ENCODE measurements at places on chromosomes 11 and 22. TPM values are rescaled to one million over a fixed set of nuclear protein-coding genes. Genes with fewer than 3 reads are reported as not detected.
A peak's percentile ranks its signal among the peaks of the same experiment; 100 is the strongest.

DNA sequence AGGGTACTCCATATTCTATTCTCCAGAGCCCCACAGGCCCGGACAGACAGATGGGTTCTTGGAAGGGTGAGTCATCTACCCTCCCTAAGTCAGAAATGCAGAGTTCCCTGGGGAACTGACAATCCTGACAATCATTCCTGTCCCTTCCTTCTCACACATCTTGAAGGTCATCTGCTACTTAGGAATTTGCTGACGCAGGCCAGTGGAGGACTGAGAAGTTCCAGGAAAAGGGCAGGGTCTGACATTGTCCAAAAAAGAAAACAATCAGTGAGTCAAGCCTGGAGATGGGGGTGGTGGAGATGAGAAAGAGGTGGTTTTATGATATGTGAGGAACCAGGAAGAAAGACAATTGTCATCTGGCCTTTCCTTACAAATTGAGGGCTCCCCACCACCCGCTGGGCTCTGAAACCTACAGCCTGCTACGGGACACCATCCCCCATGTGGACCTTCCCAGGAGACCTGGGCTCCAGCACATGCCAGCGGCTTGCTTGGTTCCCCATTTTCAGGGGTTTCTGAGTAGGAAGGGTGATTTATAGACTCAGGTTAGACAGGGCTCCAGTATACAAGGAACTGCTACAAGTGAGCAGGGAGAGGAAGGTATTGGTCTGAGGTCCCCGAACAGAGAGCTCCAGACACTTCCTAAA, 12.9 kb downstream of the CD59 start:
- peak; percentile 25 for DNase-seq

DNA sequence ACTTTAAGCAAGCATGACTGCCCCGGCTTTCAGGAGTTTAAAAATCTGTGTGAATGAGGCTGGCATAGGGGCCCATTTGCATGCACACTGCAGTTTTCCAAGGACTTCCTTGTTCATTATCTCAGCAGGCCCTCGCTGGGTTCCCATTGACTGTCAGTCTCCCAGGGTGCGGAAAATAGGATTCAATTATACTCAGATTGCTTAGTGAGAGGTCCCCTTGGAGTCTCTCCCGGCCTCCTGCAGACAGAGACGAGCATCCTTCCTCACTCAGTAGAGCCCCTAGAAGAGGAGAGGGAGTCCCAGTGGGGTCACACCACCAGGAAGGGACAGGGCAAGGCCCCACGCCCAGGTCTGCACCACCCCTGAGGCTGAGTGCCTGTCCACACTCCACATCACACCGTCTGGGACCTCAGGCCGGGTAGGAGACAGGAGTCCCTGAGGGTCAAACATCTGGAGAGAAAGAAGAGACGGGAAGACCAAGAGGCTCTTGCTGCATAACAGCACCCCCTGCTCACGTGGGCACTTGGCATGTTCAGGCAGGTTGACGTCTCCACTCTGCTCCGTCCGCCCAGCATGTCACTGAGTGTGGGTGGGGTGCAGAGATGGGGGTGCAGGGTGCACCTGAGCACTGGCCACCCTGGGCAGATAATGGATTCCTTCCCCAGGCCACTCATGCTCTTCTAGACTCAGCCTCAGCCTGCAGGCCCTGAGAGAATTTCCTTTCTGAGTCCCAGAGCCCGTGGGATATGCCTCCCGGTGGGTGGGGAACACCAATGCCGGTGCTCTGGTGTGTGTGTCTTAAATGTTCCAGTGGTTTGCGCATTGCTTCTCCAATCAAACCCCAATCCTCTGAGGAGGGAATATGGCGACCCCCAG, 58.8 kb downstream of the MCM5 start:
- no peak for DNase-seq

- no peak for DNase-seq
Observed at GRCh38 chr11:1226986-1227550, 4.2 kb downstream of the MUC5B start.

NNMT gene
- total RNA-seq, result not detected

GRCh38 chr11:45660729-45661438, 4.5 kb downstream of the CHST1 start:
- no peak for DNase-seq

GRCh38 chr11:43145653-43146052, 166.1 kb upstream of the API5 start:
- DNase-seq, result no peak

SLC7A4 gene
- total RNA-seq, result not detected

DNA sequence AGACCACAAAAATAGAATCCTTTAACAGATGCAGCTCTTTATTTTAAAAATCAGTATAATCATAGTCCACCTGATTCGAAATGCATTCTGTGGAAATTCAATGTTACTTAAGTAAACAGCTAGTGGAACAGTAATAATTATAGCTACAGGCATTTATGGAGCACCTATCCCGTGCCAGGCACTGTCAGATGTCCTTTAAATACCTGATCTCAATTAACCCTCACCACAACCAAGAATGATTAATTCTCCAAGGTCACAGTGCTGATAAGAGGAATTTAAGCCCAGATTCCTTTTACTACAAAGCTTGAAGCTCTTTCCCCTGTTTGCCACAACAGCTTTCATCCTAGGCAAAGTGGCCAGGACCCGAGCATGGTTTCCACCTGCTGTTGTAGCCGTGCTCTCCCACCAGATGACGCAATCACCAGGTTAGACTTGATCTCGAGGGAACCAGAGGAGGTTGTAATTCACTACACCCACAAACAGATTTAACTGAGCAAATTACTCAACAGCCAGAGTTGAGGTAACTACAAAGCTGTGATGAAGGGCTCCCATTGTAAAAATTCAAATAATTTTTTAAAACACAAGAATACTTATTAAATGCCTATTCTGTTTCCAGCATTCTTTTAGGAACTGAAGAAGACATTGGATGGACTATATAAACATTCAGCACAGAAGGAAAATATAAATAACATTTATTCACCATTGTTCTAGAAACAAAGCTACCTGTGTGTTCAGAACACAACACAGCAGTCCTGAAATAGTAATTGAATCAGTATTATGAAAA, 10.3 kb downstream of the PRDM10 start:
- DNase-seq, result peak; percentile 61

DNA sequence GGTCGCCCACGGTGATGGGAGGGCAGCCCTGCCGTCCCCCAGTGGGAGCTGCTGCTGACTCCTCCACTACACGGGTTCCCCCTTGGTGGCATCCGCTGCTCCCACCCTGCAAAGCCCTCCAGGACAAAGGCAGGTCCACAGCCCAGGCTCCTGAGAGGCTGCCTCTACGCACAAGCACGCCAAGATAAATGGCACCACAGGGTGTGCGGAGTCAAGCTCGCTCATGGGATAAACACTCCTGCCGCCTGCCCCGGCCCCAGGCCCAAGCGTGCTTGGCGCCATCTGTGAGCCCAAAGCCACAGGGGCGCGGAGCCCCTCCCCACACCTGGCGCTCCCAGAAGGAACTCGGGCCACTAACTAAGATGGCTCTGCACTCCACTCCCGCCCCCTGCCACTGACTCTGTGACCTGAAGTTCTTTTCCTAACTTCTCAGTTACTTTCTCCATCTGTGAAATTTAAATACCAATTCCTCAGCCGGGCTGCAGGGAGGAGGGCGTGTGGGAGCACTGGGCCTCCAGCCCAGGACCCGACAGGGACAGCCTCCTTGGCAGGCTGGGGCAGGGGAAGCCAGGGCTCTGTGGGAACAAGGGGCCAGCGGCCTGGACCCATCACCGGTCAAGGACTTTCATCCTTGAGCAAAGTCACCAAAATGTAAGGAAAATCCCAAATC, 14.9 kb downstream of the EHD1 start:
- no peak for DNase-seq

DNA sequence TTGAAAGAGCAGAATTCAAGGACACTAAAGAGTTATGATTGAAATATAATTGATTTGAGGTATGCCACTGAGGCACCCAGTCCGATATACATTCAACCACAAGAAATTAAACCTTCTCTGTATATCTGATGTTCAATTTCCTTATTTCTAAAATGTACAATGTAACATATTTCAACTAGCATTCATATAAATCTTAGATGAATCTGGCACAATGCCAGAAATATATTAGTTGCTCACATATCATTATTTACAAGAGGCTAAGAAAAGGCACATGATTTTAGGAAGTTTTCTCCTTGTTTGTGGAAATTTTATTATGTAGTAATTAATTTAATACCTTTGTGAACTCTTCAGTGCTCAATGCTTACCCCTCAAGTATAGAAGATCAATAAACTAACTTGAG, 532.3 kb downstream of the KCNA4 start:
- DNase-seq, result no peak

GRCh38 chr11:45484326-45484883, 181.0 kb downstream of the CHST1 start:
- DNase-seq, result no peak

GRCh38 chr22:25472382-25472781, 92.1 kb upstream of the GRK3 start:
- DNase-seq, result no peak

DNA sequence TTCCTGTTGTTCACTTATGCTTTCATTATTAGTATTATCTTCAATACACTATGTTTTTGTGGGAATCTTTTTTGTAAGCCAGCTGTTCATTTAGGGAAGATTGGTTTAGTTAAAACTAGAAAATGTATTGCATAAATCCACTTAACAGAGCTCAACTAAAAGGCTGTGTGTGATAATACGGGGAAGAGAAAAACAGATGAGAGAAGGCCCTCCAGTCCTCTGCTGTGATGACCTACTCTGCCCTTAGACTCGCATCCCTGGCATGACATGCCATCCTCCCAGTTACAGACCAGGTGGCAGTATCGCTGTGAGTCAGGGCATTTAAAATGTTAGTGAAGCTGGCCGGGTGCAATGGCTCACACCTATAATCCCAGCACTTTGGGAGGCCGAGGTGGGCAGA, 173.4 kb upstream of the TTC12 start:
- no peak for DNase-seq

- no peak for DNase-seq
Observed at GRCh38 chr11:132337819-132338416, 967.5 kb downstream of the NTM start.

- DNase-seq, result no peak
Observed at GRCh38 chr11:34601085-34601444, 19.8 kb upstream of the EHF start.

TRIM6 gene
- total RNA-seq, result 0.97 TPM

MAJIN gene
- 0.21 TPM for total RNA-seq

APOA5 gene
- not detected for total RNA-seq

GGTLC3 gene
- not detected for total RNA-seq

DNA sequence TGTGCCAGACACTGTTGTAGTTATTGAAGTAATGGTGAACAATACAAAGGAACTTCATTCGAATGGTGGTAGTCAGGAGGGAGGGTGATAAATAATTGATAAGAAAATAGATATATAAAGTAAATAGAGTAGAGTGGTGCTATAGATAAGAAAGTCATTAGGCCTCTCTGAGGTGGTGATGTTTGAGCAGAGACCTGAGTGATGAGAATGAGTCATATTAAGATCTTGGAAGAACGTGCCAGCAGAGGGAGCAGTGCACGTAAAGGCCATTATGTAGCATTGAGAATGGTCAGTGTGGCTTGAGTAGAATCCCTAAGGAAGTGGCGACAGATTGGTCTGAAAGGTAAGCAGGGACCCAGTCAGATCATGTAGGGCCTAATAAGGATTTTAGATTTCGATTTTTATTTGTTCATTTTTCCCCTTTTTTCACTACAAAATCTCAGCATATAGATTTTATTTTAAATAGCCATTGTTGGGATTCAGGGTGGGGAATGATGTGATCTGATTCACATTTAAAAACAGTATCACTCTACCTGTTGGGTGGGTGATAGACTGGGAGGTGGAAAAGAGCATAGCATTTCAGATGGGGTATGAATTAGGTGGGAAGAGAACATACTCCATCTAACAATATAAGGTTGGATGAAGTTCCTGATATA, 44.7 kb downstream of the CCDC90B start:
- peak; percentile 26 for DNase-seq

- no peak for DNase-seq
Observed at GRCh38 chr22:17514084-17514483, 49.2 kb upstream of the SLC25A18 start.

PHLDA2 gene
- 7.6 TPM for total RNA-seq

GRCh38 chr11:131546218-131546895, 175.9 kb downstream of the NTM start:
- no peak for DNase-seq

DNA sequence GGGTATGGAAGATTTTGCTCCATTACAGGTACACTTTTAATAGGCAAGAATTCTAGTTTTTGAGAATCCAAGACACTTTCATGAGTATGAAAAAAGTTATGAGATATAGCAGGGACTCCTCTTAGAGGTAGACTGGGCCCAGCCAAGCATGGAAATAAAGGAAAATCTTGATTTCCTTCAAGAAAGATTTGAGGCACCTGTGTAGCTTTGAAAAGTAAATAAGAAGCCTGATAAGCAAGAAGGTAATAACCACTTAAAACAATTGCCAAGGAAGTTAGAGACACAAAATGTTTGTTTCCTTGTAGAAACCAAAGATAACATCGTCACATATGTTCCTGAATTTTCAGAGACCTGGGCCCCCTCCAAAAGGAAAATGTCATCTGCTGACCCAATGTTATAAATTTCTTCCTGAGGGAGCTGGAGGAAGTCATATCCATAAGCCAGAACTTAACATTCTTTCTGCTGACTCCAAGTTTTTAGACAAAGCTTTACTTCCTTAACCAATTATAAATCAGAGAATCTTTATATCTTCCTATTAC, 314.5 kb upstream of the ANO3 start:
- no peak for DNase-seq
